Activated CD4-positive, alpha-beta T cell treated with anti-CD3 and anti-CD28 coated beads, Interleukin-2, amount 50 U/mL, for 48 hours (primary cell): ENCODE measurements at places on chromosomes 13 and 19.

DNA sequence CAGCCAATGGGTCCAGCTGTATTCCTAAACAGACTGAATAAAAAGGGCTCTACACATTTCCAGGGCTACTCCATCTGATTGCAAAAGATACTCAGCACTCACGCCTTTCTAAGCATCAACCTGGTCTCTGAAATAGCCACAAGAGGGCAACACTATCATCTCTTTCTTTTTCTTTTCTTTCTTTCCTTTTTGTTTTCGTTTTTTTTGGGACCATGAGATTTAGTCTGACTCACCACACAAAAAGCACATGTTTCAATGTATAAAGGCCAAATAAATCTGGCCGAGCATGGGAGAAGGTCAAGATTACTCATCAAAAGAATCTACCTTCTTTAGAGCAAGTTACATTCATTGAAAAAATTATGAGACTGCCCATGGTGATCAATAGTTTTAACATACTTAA is 805.6 kb upstream of the ARGLU1 start:
- no peak for DNase-seq

GRCh38 chr13:113491418-113491883 is 940 bp upstream of the DCUN1D2 start:
- no peak for DNase-seq

GRCh38 chr13:113915786-113916329 is 52.0 kb upstream of the GAS6 start:
- no peak for DNase-seq

DNA sequence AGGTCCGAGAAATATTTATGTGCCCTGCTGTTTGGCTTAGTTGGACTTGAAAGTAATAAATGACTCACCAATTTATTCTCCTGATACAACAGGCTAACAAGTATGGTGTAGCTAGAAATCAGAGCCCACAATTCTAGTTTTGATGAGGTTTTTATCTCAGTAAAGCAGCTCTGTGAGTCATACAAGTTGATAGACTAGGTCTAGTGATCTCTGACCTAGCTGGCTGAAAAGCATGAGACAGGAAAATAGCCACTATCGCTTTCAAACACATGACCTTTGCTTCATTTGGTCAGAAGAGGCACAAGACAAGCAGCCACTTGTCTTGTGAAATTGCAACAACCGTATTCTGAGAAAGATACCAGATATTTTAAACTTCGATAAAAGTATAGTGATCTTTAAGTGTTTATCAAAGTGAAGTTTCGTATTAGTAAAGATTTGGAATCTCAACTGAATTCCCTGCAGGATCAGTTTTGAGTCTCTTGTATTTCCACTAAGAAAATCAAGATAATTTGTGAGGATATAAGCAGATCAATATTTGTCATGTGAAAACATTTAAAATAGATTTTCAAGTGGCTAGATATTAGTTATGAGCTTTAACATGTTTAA is 126.7 kb downstream of the MAB21L1 start:
- no peak for DNase-seq

DNA sequence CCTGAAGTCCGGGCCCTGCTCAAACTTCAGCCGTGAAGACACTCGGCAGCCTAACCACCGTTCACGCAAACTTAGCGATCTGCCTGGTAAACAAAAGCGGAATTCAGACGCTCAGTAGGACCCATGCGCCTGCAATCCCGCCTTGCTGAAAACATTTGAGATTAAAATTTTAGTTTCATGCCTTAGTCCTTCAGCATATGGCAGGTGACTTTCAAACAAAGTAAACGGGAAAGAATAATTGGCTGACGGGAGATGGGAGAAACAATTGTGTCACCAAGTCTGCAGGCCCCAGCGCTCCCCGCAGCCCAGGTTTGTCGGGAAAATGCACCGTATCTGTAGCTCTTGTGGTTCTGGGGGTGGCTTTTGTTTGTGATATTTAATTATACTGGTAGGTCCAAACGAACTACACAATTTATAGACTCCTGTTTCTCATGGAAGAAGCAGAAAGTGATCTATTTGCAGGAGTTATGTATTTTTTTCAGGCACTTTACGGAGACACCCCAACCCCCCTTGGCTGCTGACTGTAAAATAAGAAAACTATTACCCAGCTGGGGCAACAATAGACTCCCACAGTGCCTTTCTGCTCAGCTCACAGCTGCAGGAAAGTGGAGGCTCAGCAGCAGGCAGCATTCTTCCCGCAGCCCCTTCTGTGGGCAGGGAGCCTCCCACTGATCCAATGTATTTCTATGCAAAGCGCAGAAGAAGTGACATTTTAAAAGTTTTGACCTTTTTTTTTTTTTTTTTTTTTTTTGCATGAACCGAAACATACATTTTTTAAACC is 94.8 kb downstream of the SOX1 start:
- DNase-seq = no peak

DNA sequence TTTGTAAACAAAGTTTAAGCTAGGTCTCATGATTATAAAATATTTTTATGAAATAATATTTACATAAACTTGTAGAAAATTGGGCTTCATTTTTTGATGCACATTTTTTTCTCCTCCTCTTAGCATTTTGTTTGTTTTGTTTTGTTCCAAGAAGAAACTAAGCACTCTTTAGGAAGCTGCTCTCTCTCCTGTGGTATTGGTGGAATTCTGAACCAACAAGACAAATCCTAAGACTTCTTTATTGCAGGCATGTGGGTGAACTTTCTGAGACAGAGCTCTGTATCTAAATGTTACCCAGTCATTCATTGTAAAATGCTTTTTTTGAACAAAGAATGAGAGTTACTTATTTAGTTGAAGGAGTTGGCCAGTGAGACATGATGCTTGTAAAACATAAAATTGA is 39.3 kb downstream of the LMO7 start:
- no peak for DNase-seq

- DNase-seq = no peak
Observed at GRCh38 chr13:71672512-71672911, 194.5 kb downstream of the DACH1 start.

DNA sequence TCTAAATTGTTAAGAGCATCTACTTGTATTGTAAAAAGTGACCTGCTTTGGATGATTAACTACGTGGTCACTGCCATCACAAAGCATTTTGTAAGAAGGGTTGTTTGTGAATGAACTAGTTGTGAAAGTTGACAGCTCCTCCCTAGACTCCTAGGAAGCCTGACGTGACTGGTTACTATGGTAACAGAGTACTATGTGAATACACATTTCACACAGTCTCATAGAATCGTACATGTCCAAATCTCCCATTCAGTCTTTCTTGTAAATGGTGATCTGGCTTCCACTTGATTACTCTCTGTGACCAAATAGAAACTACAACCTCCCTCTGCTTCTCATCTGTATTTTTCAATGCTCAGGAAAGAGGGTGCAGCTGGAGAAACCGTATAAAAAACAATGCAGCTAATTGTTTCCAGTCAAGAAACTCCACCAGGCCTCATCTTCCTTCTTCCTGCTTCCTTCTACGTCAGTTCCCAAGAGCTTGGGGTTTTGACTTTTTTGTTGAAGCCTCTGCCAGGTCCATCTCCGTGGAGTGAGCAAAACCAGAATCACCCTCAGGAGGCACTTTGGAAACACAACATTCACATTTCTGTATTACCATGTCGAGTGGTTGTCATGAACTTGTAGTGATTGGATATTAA is 83.4 kb downstream of the GPC6 start:
- DNase-seq = no peak

- DNase-seq = peak; percentile 78
Observed at GRCh38 chr13:46551410-46552302, 1.3 kb upstream of the LRCH1 start.

GRCh38 chr19:18951721-18952281 is 10.8 kb upstream of the HOMER3 start:
- no peak for DNase-seq

- no peak for DNase-seq
Observed at GRCh38 chr19:6226012-6226411, 53.8 kb downstream of the MLLT1 start.

DNA sequence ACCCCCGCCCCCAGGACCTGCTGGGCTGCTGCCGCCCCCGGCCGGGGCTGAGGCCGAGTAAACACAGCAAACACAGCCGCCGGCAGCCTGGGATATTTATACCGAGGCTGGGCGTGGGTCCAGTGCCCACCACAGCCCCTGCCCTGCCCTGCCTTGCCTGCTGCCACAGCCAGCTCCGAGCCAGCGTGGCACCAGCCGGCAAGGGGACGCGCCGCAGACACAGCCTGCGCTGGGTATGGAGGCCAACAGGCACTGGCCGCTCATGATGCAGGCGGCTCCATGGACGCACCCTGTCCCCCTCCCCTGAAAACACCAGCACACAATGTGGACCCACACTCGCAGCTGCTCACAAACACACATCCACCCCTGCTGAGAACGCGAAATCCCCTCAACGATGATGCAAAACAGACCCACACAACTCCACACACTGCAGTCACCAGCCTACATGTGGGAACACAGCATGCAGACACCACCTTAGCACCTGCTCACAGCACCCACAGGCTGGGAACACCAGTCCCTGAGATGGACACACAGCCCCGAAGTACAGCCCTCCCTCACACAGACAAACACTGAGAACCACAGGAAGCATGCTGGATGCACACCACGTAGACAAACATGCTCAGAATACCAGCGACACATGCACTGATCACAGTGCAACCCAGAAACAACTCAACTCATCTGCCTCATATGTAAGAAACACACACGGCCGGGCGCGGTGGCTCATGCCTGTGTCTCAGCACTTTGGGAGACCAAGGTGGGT is 16.2 kb downstream of the CCDC97 start:
- no peak for DNase-seq

GRCh38 chr19:6556480-6557195 is 25.8 kb downstream of the TNFSF9 start:
- no peak for DNase-seq

DNA sequence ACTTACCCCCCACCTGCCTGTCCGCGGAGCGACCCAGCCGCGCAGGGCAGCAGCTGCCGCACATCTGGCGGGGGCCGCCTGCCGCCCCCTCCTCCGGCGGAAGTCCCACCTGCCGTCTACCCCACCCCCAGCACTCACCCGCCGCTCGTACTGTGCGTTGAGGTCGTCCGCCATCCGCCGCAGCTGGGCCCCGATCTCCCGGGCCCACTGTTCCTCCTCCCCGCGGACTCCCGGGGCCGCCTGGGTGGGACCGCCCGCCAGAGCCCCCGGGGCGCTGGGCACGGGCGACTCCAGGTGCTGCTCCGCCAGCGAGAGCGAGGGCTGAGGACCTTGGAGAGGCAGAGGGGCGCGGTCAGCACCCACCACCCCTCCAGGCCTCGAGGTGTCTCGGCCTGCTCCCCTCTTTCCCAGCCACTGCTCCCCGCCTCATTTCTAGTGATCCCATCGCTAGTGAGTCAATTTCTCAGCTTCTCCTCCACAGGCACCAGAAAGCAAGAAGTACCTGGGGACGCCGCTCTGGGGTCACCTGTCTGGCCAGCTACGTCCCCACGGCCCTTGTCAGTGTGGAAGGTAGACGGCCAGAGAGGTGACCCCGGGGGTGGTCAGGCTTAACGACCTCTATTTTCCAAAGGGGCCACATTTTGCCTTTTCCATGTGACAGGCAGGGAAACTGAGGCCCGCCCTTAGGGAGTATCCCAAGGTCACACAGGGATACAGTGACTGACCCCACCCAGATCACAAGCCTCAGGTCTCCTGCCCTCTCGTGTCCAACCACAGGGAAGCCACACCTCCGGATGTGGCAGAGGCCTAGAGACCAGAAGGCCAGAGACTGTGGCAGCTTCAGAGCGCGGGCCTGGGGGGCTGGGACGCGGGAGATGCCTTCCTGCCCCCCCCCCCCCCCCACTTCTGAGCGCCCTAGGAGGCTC is 4.3 kb downstream of the BBC3 start:
- peak; percentile 75 for DNase-seq
